C1 segment of cervical spinal cord (tissue), 14 donors: ENCODE measurements at places on chromosomes 7 and 10.

DNA sequence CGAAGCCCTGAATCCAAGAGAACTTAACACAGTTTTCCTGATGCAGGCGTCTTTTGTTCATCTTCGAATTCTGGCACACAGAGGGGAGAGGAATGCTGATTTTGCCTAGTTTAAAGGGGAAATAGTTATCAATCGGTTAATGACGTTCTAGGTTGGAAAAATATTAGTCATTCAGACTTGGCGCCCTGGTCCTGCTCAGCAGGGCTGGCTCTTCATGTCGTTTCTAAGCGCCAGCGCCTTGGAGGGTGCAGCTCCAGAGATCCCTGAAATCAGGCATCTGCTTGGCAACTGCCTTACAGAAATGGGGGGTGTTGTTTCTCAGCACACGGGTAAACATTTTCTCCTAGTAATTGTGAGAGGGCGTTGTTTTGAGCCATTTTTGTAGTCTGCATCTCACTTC is 1.3 kb upstream of the PRTFDC1 start:
- DNase-seq: no peak

DNA sequence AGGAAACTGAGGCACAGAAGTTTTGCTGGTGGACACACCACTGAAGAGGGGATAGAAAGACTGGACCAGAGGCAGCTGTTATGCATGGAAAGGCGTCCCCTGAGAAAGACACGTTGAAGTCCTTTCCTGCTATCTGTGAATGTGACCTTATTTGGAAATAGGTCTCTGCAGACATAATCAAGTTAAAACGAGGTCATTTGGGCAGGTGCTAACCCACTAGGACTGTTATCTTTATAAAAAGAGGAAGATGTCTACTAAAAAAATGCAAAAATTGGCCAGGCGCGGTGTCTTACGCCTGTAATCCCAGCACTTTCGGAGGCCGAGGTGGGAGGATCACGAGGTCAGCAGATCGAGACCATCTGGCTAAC is 31.6 kb downstream of the ELMO1 start:
- no peak for DNase-seq

DNA sequence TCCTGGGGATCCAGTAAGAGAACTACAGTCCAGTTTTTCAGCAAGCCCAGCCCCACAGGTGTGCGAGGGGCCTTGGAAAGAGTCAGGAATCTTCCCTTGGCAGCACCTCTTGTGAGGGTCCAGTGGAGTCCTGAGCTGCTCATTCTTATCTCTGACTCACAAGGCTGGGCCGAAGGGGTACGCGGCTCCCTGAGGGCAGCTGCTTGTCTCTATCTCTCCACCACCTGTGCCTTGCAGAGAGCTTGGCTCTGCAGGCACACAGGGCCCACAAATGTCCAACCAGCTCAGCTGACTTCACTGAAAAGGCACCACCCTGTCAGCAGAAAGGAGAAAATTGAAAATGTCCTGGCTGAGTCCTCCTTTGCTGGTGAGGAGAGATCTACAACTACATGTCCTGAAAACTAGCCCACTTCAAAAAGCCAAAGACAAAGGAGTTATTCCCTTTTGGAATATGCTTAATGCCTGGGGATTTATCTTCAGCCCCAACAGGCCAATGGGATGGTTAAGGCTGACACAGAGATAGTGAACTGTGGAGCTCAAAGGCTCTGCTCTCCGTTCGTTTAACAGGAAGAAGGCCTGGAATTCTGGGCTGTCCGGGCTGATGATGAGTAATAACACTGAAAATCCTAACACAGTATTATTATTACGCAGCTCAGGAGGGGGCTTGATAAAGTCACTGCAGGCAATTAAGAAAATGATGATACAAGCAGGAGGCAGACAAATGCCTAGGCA is 23.4 kb downstream of the UROS start:
- no peak for DNase-seq

DNA sequence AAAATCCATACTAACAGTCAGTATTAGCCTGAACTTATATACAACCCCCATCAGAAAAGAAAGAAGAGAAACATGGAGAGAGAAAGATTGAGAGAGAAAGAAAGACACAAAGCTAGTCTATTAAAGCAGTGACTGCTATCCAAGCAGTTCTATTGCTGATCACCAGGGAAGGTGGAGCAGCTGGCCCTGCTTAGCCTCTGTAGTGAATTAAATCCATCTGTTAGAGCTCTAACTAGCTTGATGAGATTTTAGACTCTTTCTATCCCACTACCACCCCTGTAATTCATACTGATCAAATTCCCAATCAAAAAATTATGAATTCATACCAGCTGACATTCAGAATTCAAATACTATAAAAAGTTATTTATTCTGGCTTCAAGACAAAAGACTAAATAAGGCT is 486.0 kb upstream of the LRRN3 start:
- DNase-seq: no peak

GRCh38 chr10:33421789-33422462 is 87.5 kb upstream of the NRP1 start:
- no peak for DNase-seq

DNA sequence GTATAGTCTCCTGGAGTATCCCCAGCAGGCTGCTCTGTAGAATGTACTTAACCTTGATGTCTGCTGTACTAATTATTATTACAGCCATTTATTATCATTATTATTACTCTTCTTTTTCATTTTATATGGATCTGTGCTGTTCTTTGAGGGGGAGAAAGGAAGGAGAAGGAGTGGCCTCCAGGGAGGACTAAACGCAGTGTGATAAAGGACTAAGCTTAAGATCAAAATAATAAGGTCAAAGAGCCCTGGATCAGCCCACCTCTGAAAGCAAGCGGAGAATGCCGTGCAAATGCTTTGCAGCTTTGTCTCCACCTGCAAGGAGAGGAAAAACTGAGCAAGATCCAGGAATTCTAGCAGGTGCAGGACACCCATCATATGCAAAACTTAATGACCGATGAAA is 65.3 kb downstream of the RELN start:
- no peak for DNase-seq

DNA sequence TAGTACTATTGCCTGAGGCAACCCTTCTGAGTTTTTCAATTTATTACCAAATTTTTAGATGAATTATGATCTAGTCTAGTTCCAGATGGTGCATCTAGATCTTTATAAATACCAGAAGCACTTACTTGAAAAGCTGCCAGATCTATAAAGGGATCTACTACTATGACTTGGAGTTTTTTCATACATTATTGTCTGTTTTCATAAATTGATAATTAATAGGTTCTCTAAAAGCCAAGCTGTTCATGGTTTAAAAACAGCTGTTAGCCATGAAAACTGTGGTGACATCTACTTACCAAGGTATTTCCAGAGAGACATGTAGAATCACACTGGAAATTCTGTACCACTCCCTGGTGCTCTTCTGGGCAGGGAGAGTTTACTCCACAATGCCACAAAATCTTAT is 786.5 kb upstream of the C7orf33 start:
- no peak for DNase-seq

- no peak for DNase-seq
Measured at GRCh38 chr7:25521236-25521635, 292.9 kb upstream of the NPVF start.

DNA sequence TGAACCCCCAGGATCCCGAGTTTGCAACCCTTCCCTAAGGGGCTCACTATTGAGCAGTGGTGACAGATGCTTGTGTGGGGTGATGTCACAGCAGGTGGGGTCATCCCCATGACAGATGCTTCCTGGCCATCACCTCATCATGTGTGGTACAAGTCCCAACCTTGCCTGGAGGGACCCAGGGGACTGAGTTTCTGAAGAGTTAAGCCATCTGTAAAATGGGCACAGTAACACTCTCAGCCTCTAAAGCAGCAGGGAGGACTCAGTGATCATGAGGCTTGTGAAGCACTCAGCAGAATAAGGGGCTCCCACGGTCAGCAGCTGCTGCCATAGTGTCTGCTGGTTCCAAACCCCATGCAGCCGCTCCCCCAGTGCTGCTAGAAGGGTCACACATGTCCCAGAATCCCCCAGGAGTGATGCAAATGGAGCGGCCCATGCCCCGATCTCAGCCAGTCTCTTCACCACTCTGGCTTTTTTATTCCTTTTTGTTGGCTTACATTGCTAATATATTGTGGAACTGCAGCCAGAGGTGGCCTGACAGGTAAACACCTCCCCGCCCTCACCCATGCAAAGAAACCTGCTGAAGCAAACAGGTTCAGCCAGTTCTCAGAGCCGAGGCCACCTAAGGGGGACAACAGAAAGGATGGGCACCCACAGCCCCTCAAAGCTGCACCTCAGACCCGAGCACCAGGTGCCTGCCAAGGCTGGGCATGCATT is 102.1 kb upstream of the PDGFA start:
- DNase-seq: no peak

DNA sequence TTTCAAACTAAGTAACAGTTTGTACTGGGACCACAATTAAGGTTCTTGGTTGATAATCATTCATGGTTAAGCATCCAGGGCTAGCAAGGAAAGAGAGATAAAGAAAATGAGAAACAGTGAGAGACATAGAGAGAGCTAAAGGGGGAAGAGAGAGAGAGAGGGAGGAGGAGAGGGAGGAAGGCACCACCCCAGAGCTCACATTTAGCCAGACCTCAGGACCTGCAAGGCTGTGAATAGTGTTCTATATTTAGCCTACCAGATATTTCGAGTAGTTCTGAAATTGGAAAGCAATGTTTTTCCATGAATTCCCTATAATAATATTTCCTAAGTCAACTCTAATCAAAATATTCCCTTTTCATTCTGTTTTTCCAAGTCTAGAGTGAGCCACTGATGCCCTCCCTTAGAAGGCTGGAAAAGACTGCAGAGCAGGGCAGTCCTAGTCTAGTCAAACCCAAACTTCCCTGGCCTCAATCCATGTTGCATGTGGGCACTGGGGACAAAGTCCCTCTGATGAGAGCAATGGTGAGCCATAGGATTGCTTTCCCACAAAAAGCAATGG is 119.4 kb upstream of the INHBA start:
- DNase-seq: no peak

DNA sequence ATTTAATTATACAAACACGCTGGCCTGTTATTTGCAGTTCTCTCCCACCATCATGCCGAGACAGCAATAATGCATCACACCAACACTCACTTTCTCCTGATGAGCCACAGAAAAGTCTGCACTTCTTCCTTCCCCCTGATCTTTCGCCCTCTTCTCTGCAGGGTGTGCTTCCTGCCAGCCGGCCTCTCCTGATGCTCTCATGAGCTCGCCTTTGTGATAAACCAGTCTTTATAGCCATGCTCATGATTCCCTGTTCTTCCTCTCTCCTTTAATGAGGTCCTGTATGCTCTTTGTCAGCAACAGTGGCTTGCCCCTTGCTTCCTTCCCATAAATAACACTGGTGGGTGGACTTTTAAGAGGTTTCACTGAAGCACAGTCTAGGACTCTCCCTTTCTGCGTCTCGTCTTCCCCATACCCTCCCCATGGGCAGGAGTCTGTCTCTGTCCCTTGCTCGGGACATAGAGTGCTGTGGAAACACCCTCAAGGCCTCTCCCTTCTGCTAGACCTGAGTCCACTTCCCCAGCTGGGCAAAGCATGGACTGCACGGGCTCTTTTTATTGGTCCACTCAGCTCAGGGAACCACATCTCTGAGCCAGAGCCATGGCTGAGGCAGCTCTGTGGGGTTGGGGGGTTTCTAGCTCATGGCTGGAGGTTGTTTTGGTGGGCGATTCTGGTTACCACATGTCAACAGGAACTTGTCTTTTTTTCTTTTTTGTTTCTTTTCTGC is 133.9 kb downstream of the C10orf105 start:
- no peak for DNase-seq

DNA sequence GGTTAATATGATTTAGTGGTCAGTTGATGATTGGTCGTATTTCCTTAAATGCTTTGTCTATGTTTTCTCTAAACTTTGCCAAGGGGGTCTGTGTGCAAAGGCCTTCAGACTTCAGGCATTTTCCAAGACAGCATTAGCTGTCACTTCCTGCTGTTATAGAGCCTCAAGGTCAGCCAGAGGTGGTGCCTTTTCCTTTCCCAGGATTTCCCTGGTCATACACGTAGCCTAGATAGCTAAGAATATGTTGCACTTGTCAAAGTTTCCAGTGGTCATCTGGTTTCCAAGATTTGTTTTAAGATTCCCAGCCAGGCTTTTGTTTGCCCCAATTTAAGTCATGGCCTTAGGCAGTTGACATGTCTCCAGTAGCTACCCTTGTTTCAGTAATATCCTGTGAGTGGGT is 133.2 kb upstream of the IGFBP3 start:
- DNase-seq: no peak

DNA sequence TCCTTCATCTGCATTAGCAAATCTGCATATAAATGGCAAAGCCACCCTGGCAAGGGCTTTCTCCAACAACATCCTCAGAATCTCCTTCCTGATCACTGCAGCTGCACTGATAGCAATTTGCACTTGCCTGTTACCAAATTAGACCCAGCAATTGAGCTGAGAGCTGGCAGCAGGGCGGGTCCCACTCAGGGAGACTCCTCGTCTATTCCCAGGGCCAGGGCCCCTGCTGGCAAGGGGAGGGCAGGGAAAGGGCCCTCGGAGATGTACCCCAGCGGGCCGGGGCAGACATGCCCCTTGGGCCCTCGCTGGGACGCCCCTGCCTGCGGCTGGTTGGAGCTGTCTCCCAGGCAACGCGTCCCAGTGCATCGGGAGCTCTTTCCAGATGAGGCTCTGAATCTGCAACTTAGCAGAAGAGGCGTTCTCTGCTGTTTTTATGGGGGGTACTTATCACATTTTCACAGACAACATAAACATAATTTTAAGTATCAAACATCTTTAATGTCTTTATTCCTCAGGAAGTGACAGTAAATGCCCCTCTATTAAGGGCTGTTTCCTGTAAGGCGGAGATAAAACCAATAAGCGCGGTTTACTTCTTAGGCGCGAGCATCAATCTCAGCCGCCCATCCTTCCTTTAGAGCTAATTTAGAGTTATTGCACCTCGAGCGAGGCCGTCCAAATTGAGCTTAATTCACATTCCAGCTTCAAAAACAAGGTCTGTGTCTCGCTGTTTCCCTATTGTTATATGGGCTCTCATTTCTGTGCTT is 249.0 kb upstream of the PPP2R2D start:
- DNase-seq: no peak

DNA sequence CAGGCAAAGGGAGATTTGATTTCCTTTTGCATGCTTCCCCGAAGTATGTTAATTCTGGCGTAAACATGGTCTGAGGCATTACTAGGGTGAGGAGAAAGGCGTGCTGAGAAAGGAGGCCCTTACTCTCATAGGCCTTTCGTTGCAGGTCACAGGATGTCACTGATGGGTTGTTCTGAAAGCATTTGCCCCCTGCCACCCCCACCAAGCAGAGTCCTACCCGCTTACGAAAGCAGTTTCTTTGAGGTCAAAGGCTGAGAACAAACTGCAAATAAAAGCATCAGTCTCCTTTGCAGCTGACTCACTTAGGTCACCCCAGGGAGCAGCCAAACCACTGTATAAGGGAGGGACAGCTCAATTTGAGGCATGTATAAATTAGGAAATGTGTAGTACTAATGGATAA is 57.1 kb downstream of the BPGM start:
- DNase-seq: no peak
